ENCODE measurements at places on chromosomes 7 and 10. TPM values are rescaled to one million over a fixed set of nuclear protein-coding genes. Genes with fewer than 3 reads are reported as not detected.

The PPP1R3C gene
- total RNA-seq, result 1.2 TPM

The OR2A1 gene
- not detected for total RNA-seq

The C7orf33 gene
- total RNA-seq, result not detected

The ITGB8 gene
- 5.1 TPM for total RNA-seq

The AIFM2 gene
- total RNA-seq, result 5.9 TPM

The WNT8B gene
- not detected for total RNA-seq

The NPC1L1 gene
- total RNA-seq, result not detected

The CAMK2B gene
- total RNA-seq, result 2.7 TPM

The PMS2 gene
- total RNA-seq, result 17.7 TPM

The MET gene
- total RNA-seq, result 80.8 TPM

- DNase-seq, result no peak
Measured at GRCh38 chr10:31197886-31198285, 121.1 kb upstream of the ZEB1 start.

GRCh38 chr7:100476903-100477870, 1.8 kb downstream of the TSC22D4 start:
- DNase-seq, result no peak

DNA sequence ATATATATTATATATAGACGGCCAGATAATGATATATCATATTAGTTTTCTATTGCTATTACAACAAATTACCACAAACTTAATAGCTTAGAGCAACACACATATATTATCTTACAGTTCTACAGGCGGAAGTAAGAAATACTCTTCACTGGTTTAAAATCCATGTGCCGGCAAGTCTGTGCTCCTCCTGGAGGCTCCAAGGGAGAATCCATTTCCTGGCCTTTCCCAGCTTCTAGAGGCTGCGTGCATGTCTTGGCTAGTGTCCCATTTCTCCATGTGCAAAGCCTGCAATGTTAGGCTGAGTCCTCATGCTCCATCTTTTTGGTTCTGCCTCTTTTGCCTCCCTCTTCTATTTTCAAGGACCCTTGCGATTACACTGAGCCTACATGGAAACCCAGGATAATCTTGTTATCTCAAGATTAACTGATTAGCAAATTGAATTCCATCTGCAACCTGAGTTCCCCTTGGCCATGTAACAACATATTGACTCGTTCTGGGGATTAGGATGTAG, 23.9 kb upstream of the PNLIPRP3 start:
- DNase-seq, result no peak

DNA sequence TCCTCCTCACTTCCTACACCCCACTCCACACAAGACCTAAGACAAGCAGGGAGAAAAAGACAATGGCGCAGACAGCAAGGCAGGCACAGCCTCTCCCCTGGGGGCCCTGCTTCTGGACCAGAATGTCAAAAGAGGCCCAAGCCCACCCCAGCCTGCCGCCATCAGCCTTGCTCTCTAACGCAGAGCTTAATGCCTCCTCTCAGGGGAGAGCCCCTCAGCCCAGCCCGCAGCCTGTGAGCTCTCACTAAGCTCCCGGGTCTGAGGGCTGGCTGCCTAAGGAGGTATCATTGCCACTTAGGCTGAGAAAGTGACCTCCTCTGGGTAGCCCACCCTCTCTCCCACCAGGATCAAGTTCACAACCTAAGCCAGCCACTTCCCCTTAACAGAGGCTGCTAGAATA, 16.7 kb downstream of the SLIT1 start:
- DNase-seq, result no peak

GRCh38 chr7:80387634-80388193, 124.2 kb downstream of the GNAT3 start:
- DNase-seq, result no peak

- DNase-seq, result no peak
Measured at GRCh38 chr7:159201722-159202330, 57.2 kb upstream of the VIPR2 start.

DNA sequence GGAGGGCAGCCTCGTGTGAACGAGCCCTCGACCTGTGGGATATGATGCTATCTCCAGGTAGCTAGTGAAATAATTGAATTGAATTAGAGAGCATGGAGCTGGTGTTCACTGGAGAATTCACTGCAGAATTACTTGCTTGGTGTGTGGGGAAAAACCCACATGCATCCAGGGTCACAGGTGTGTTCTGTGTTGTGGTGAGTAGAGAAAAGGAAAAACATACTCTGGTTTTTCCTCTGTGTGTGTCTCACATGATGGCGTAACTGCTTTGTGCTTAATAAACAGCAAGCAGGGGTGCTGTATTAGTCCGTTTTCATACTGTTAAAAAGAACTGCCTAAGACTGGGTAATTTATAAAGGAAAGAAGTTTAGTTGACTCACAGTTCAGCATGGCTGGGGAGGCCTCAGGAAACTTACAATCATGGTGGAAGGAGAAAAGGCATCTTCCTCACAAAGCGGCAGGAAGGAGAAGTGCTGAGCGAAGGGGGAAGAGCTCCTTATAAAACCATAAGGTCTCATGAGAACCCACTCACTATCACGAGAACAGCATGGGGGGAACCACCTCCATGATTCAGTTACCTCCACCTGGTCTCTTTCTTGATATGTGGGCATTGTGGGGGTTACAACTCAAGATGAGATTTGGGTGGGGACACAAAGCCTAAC, 62.6 kb downstream of the TACR2 start:
- DNase-seq, result no peak

DNA sequence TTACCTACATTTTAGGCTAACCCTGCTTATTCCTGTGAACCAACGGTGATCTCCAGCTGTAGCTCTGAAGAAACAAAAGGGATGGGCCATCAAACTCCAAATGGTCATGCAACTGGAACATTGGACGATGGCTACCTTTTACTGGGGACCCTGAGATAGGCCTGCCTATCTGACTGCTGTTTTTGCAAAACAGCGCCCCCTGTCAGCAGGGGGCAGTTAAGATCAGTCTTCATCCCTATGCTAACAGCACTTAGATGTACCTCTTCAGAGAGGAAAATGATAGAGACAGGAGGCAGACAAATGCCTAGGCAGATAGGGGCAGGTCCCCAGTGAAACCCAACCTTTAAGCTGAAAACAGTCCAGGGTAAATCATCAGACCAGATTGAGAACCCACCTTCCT, 1085.4 kb upstream of the SORCS1 start:
- no peak for DNase-seq

- DNase-seq, result no peak
Measured at GRCh38 chr7:12719981-12720865, 32.8 kb downstream of the ARL4A start.

GRCh38 chr7:108037140-108037539, 34.2 kb upstream of the LAMB1 start:
- no peak for DNase-seq

DNA sequence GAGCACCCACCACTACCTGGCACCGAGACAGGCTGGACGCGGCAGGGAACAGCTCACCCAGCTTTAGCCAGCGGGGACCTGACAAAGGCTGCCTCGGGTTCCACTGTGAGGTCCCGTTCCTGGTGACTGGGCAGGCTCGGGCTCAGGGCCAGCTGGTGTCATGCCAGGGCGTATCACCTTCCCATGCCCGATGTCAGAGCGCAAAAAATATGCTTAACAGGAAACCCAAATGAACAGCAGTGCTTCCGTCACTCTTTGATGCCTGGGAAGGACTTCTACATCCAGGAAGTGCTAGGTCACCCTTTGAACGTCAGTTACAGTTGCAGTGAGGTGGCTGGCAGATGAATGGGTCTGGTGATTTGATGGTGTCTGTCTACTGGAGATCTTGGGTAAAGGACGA, 106.0 kb downstream of the ADARB2 start:
- no peak for DNase-seq

GRCh38 chr10:84088626-84089025, 50.7 kb upstream of the GHITM start:
- no peak for DNase-seq

GRCh38 chr10:124091646-124092249, 1.6 kb downstream of the CHST15 start:
- no peak for DNase-seq

DNA sequence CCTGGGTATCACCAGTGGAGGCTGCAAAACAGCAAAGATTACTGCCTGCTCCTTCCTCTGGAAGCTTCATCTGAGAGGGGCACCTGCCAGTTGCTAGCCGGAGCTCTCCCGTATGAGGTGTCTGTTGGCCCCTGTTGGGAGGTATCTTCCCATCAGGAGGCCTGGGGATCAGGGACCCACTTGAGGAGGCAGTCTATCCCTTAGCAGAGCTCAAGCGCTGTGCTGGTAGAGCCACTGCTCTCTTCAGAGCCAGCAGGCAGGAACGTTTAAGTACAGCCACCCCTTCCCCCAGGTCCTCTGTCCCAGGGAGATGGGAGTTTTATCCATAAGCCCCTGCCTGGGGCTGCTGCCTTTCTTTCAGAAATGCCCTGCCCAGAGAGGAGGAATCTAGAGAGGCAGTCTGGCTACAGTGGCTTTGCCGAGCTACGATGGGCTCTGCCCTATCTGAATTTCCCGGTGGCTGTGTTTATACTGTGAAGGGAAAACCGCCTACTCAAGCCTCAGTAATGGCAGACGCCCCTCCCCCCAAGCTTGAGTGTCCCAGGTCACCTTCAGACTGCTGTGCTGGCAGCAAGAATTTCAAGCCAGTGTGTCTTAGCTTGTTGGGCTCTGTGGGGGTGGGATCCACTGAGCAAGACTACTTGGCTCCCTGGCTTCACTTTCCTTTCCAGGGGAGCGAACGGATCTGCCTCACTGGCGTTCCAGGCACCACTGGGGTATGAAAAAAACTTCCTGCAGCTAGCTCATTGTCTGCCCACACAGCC, 19.6 kb downstream of the SEMA3E start:
- DNase-seq, result no peak

GRCh38 chr7:129225206-129225930, 538 bp downstream of the AHCYL2 start:
- DNase-seq, result no peak

DNA sequence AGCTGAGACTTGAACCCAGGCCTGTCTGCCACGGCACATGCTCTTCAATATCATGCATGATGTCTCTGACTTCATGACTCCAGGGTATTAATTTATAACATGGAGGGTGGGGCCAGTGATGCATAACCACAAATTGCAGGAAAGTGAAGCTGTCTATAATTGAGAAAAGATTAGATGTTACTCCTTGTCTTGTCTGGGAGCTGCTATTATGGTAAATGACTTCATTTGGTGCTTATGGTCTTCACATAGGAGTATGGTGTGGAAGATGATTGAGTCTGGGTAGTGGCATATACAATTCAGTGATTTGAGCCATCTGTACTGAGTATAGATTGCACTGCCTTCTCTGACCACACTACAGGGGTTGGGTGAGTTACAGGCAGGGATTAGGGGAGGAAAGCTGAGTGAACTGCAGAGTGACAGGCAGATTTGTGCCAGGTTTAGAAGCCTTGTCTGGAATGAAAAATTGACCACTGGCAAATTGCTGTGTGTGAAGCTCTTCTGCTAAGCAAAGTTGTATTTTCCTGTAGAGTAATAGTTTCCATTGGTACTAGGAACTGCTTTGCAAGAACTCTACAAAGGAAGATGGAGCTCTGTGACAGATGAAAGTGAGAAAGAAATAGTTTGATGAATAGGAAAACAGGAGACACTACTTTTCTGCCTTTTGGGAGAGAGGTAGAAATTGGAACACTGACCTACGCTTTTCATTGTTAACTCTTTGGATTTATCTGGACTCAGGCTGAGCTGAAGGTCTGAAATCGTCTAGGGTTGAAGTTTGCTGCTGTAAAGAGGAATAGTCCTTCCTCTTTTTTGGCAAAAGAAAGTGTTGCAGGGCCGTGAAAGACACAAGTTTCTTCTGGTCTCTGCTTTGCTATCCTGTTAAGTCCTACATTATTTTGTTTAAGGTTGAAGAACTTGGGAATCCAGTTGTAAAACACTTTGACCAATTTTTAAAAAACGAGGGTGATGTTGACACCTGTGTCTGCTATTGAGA, 2.7 kb downstream of the SND1 start:
- no peak for DNase-seq

- DNase-seq, result no peak
Measured at GRCh38 chr7:90455163-90456030, 14.0 kb upstream of the PTTG1IP2 start.

- DNase-seq, result no peak
Measured at GRCh38 chr7:125661677-125662076, 732.1 kb upstream of the POT1 start.

GRCh38 chr10:124126983-124127385, 33.6 kb upstream of the CHST15 start:
- no peak for DNase-seq

DNA sequence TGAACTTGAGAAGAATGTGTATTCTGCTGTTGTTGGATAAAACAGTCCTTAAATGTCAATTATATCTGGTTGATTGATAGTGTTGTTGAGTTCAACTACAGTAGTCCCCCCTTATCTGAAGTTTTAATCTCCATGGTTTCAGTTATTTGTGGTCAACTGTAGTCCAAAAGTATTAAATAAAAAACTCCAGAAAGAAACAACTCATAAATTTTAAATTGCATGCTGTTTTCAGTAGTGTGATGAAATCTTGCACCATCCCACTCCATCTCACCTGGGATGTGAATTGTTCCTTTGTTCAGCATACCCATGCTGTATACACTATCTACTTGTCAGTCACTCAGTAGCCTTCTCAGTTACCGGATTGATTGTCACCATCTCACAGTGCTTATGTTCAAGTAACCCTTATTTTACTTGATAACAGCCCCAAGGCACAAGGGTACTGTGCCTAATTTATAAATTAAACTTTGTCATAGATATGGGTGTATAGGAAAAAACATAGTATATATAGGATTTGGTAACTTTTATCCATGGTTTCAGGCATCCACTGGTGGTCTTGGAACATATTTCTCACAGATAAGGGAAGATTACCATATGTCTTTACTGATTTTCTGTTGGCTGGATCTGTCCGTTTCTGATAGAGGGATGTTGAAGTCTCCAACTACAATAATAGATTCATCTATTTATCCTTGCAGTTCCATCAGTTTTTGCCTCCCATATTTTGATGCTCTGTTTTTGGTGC, 57.1 kb downstream of the AOAH start:
- DNase-seq, result no peak

All from pulmonary artery endothelial cell (primary cell).